ENCODE measurements at places on chromosomes 6 and 20.

- no peak for DNase-seq
These were observed 18.6 kb downstream of the FKBP1A start for GRCh38 chr20:1374246-1374645.

- DNase-seq = no peak
These were observed 357.1 kb upstream of the POU3F2 start for GRCh38 chr6:98477231-98477630.

- DNase-seq = peak; percentile 1
These were observed 233.9 kb downstream of the PRL start for GRCh38 chr6:22062807-22063408.

DNA sequence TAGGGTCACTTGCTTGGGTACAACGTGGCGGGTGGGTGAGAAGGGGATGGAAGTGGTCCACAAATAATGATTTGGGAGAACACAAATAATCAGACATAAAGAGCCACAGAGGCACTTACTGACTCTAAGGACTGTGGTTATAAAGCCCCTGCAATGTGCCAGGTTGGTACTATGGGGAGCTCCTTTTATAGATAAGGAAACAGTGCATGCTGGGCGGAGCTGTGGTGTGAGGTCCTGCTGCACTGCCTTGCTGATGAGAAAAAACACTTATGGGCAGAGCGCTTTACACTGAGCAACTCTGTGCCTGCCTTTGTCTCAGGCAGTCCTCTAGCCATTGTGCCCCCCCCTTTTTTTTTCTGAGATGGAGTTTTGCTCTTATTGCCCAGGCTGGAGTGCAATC, 29.1 kb upstream of the SCRT2 start:
- no peak for DNase-seq

GRCh38 chr20:9739991-9740390, 98.9 kb downstream of the PAK5 start:
- DNase-seq = no peak

DNA sequence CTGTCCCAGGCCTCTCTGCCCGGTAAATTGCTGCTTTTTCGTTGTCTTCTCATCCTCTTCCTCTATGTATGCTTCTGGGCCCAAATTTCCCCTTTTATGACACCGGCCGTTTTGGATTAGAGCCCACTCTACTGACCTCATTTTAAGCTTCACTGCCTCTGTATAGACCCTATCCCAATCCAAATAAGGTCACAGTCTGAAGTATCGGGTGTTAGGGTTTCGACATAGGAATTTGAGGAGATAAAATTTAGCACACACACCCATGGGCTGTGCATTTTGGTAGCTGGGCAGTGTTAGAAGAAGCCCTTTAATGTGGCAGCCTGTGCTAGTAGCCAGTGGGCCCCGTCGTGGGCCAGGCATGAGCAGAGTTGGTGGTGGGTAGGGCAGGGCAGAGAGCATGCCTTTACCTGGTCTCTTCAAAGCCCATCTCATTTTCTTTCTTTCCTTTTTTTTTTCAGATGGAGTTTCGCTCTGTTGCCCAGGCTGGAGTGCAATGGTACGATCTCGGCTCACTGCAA, 27.9 kb upstream of the EZR start:
- no peak for DNase-seq

GRCh38 chr6:162443101-162443500, 284.5 kb downstream of the PRKN start:
- no peak for DNase-seq

- no peak for DNase-seq
These were observed 116.8 kb downstream of the CDC5L start for GRCh38 chr6:44504301-44504791.

GRCh38 chr20:36344517-36345132, 38.5 kb downstream of the DLGAP4 start:
- no peak for DNase-seq

DNA sequence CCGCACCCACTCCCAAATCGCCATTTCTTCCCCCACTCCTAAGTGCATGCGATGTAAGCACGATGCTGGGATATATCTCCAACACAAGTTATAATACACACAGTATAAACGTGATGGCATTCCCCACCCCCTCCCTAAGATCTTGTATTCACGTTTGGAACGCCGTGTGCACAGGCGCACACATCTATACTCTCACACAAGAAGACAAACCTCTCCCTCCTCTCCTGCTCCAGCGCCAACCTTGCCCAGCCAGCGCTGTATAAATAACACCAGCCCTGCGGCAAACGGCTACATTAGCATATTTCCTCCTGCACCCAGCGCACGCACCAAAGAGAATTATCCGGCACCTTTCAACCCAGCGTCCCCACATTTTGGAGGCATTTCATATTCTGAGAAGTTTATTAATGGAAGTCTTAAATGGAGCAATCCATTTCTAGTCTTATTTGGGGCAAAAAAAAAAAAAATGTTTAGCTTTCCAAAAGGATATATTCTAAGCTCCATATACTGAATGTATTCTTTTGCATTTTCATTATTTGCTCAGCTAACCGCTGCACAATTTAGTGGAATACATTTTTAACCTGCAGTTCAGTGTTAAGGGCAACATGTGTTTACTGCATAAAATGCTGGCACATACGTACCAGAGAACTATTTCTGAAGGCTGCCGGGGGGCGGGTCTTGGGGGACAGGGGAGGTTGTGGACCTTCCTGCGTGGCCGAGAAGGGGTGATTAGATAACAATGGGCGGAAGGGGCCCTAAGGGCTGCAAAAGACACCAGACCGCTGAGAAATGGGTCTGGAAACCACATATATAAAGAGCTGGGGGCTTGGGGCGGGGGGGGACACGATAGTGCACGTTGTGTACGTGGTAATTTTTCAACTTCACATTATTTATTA, 1.1 kb upstream of the SLC22A23 start:
- no peak for DNase-seq

GRCh38 chr6:128394167-128394566, 126.2 kb downstream of the PTPRK start:
- no peak for DNase-seq

- no peak for DNase-seq
These were observed 225.7 kb downstream of the HAO1 start for GRCh38 chr20:7714549-7714948.

GRCh38 chr20:58389324-58389967, 417 bp downstream of the VAPB start:
- no peak for DNase-seq

DNA sequence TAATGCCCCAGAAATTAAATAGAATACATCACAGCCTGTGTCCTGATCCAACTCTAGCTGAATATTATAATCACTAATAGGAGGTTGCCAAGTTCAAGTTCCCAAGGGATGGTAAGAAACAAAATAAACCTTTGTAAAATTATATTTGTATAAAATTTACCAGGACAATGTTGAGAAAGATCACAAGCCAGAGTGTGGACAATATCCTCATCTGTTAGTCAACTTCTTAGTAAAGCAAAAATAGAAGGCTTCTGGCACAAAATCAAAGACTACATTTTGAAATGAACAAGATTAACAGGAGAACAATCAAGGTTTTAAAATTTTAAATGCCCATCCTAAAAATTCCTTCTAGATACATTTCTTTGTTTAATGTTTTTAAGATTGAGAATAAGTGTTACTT, 290.4 kb upstream of the HSF2 start:
- no peak for DNase-seq

DNA sequence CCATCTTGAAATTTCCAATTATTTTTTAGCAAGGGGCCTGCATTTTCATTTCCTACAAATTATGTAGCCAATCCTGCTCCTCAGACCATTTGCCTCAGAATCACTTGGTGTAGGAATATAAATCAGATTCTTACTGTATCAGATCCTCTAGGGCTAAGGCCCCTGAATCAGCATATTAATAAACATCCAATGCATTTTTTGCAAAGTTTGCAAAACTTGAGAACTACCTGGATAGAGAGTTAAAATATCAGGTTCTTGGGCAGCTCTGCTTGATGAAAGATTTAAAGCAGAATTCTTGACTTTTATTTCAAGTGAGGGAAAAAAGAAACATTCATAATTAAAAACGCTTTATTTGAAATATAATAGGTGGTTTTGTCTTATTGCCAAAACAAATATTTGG, 82.2 kb upstream of the MAN1A1 start:
- DNase-seq = no peak

DNA sequence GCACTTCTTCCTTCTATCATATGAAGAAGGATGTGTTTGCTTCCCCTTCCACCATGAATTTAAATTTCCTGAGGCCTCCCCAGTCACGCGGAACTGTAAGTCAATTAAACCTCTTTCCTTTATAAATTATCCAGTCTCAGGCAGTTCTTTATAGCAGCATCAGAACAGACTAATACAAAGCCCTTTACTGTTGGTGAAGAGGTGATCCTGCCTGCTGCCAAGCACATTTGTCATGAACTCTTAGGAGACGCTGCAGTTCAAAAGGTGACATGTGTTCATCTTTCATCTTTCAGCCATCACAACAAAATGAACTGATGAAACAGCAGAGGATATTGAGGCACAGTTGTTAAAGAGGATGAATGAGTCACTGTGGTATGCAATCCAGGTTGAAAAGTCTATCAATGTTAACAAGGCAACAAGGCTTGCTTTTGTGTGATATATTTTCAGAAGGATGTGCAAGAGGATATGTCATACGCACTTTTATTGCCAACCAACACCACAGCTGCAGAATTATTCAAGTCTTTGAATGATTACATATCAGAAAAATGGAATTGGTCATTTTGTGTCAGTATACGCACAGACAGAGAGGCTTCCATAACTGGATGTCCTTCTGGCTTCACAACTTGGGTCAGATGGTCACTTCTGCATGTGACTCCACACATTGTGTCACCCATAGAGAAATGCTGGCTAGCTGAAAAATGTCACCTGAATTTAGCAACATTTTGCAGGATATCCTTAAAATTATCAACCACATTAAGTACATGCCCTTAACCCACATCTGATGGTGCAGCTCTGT, 52.4 kb upstream of the PLN start:
- no peak for DNase-seq

- DNase-seq = no peak
These were observed 20.7 kb downstream of the EBF4 start for GRCh38 chr20:2713285-2713684.

GRCh38 chr6:14795451-14795850, 450.4 kb upstream of the JARID2 start:
- no peak for DNase-seq

DNA sequence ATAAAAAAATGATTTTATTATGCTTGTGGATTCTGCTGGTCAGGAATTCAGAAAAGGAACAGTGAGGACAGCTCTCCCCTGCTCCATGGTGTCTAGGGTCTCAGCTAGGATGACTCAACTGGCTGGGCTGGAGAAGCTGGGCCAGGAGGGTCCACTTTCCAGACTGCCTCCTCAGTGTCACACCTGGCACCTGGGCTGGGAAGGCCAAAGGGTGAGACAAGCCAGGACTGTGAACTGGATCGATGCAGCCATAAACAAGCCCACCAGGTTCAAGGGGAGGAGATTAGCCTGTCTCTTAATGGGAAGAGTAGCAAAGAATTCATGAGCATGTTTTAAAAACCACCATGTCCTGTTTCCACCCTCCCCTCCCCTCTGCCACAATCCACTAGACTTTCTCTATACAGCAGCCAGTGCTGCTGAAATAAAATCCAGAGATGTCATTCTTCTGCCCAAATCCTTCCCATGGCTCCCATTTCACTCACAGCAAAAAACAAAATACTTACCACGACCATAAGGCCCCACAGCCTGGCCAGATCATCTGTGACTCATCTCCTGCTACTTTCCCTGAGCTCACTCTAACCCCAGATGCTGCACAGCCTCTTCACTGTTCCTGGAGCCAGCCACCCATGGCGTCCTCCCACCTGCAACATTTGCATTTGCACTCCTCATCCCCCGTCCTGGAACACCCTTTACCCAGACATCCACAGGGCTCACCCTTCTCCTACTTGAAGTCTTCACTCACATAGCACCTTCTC, 13.8 kb downstream of the SPTLC3 start:
- no peak for DNase-seq

DNA sequence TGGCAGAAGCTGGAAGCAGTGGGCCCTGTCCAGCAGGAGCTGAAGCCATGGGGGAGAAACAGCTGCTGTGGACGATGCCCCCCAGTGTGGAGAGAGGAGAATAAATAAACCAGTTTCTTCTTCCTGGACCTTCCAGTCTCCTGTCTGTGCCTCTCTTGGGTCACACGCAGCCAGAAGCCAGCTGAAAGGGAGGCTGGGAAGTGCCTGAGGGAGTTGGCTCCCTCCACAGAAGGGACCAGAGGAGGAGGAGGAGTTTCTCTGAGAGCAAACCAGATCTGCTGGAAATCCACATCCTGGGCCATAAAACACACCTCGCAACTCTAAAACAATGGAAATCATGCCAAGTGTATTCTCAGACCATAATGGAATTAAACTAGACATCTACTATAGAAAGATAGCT, 577.0 kb downstream of the CDH26 start:
- no peak for DNase-seq

DNA sequence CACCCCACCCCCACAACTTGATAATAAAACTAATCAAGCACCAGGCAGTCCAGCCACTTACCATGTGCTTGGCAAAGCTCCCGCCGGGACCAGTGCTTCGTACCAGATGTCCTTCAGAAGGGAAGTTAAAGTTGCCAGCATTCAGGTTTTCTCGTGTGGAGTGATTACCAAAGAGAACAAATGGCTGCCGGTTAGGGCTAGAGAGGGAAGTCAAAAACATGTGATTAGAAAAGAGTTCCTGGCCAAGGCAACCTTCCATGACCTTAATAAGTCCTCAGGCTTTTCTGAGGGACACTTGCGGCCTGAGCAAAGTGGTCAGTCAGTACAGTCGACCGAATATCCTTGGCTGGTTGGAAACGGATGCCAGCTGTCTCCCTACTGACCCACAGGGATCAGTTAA, 67.0 kb downstream of the DNAAF9 start:
- no peak for DNase-seq

DNA sequence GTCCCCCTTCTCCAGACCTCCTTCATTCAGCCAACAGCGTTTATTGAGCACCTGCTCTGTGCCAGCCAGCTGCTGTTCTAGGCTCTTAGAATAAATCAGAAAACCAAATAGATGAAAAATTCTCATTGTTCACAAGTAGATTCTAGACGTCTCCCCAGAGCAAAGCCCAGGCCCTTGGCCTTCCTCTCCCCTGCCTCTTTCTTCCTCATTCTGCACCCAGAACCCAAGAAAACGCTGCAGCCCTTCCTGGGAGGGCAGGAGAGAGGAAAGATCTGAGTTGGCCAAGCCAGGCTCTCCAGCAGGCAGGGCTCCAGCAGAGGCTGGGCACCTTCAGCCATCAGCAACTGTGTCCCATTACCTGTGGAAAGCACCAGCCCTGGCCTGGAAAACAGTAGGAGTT, 12.0 kb upstream of the BPI start:
- DNase-seq = no peak

DNA sequence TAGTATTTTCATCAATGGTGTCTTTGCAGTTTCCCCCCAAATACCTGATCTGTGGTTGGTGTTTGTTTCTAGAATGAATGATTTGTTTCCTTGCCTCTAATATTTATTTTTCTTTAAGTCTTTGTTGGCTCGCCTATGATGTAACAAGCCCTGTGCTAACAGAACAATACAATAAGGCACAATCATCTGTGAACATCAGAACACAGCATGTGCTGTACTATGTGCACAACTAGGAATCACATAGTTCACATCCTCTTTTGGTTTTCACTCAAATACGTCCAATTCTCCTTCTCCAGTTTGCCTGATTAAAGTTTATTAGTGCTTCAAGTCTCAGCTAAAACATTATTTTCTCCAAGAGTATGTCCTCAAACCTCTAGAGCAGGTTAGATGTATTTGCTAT, 613.1 kb downstream of the EPHA7 start:
- no peak for DNase-seq
